ENCODE measurements at places on chromosomes 1 and 21. TPM values are rescaled to one million over a fixed set of nuclear protein-coding genes. Genes with fewer than 3 reads are reported as not detected.

GRCh38 chr1:29171521-29171920 lies 10.2 kb downstream of the SRSF4 start:
- DNase-seq, result no peak

DNA sequence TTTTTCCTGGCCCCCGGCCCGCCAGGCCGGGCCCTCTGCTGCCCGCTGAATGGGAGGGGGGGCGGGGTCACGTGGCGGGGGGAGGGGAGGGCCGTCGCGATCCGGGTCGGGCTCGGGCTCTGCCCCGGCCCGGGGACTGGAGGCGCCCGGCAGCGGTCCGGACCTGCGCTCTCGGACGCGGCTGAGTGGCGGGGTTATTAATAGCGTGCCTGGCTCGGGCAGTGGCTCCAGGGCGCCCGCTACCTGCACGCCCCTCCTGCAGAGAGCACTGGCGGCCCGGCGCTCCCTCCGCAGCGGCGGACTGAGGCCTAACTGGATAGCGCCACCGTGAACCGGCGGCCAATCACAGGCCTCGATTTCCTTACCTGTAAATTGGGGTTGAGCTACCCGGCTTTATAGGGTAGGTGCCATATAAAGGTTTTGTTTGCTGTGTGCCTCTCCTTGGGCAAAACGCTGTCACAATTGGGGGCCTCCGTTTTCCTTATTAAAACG lies 28.1 kb downstream of the AHDC1 start:
- no peak for DNase-seq

DNA sequence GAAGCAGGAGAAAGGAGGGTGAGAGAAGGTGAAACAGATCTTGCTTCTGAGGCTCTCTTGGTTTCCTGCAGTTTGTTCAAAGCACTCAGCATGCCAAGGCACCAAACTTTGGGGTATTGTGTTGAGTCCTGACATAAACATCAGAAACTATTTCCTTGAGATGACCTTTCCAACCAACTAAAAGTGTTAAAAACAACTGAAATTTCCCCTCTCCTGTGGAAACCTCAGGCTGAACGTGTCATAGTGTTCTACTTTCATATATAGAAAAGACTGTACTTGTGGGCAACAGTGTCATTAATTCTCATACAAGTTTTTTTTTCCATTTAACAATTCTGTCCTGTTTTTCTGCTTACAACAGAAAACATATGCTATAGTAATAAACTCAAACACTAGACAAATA lies 6.3 kb upstream of the LYST start:
- no peak for DNase-seq

DNA sequence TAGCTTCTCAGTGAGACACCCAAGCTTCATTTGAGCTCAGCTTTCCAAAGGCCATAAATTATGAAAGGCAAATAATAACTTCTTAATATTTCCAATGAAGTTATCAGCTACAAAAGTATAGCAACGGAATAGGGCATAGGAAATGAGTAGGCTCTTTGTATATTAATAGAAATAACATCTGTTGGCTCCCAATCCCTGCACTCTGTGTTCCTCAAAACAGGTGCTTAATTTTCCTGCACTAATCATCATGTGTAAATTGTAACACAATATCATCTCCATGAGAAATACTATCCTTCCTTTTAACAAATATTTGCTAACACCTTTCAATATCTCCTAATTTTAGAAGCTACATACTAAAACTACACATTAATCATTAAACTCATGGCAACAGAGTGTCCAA lies 19.2 kb upstream of the IFI44L start:
- no peak for DNase-seq

- no peak for DNase-seq
Observed at GRCh38 chr1:56511364-56511763, 68.0 kb downstream of the PLPP3 start.

GRCh38 chr1:110188035-110188618 lies 22.0 kb upstream of the KCNC4 start:
- DNase-seq, result no peak

Gene OLIG2
- total RNA-seq, result not detected

DNA sequence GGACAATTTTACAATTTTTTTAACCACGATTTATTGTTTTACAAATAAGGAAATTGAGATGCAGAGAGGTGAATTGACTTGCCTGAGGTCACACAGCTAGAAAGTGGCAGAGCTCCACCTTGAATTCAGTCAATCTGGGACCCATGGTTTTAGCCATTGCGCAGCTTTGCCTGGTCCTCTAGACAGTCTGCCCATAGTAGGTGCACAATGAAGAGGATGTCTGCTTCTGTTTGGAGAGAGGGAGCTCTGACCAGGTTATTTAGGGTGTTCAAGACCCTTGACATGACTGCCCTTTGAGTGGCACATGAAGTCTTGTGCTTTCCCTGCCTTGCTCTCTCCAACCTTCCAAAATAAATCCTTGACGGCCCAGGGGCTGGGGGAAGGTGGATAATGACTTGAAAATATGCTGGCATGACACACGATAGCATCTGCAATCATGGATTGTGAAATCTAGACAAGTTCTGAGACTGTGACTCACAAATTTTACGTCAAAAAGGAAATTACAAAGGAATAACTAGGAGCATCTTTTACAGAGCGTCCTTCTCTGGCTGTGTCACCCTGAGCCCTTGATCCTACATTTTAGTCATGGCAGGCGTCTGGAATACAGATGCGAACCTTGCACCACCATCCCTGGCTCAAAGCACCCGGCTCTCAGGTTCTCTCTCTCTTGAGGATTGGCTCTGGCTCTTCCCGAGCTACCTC lies 26.2 kb upstream of the ID3 start:
- no peak for DNase-seq

Gene PAPPA2
- total RNA-seq, result 0.46 TPM

DNA sequence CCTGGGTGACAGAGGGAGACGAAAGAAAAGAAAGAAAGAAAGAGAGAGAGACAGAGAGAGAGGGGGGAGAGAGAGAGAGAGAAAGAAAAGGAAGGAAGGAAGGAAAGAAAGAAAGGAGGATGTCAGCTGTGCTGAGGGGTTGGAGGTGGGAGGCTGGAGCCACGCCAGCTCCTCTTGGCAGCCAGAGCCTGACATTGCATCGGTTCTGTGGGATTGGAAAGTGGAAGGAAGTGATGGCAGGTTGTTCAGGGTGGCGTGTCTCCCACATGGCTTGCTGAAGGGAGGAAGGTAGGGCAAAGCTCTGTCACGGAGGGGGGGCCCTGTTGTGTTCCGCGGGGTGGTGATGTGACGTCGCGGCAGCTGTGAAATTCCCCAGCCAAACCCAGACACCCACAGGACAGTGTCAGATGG lies 30.7 kb downstream of the EIF2D start:
- no peak for DNase-seq

Gene ACAP3
- 92.1 TPM for total RNA-seq

DNA sequence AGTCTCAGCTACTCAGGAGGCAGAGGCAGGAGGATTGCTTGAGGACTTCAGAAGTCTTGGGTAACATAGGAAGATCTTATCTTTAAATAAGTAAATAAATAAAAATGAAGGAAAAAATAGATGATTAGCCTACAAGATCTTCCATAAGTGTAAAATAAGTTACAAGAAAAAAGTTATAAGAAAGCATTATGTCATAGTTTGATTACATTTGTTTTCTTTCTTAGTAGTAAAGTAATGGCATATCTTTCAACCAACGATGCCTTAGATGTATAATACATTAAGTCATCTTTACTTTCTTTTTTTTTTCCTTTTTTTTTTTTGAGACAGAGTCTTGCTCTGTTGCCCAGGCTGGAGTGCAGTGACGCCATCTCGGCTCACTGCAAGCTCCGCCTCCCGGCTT lies 46.5 kb downstream of the SNRPE start:
- no peak for DNase-seq

Gene PACC1
- total RNA-seq, result 12.2 TPM

DNA sequence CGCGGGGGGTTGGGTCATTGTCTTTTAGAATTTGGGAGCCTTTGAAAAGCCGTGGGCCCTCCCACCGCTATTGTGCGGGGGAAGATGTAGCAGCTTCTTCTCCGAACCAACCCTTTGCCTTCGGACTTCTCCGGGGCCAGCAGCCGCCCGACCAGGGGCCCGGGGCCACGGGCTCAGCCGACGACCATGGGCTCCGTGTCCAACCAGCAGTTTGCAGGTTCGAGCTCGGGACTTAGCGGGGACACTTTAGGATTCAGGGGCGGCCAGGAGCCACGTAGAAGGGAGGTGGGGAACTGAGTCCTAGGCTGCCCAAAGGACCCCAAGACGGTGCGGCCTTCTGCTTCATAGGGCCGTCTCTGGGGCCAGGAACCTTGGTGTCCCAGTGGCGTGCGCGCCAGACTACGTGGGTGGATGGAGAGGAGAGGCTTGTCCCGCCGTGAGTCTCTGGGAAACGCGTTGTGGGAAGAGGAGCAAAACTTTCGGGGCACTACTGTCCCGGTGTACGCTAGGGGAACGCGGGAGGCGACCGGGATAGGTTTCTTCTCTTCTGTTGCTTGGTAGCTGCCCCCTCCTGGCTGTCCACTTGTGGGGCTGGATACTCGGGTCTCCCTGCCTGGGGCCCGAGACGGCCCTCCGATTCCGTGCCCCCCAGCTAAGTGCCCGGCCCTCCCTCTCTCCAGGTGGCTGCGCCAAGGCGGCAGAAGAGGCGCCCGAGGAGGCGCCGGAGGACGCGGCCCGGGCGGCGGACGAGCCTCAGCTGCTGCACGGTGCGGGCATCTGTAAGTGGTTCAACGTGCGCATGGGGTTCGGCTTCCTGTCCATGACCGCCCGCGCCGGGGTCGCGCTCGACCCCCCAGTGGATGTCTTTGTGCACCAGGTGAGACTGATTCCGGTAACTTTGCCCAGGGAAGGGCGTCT lies at the start of gene LIN28A:
TSS of gene LIN28A (plus strand) at position 112 of the 918 bp plus-strand sequence. CDS start at position 187, 75 bp downstream.
- DNase-seq, result no peak

DNA sequence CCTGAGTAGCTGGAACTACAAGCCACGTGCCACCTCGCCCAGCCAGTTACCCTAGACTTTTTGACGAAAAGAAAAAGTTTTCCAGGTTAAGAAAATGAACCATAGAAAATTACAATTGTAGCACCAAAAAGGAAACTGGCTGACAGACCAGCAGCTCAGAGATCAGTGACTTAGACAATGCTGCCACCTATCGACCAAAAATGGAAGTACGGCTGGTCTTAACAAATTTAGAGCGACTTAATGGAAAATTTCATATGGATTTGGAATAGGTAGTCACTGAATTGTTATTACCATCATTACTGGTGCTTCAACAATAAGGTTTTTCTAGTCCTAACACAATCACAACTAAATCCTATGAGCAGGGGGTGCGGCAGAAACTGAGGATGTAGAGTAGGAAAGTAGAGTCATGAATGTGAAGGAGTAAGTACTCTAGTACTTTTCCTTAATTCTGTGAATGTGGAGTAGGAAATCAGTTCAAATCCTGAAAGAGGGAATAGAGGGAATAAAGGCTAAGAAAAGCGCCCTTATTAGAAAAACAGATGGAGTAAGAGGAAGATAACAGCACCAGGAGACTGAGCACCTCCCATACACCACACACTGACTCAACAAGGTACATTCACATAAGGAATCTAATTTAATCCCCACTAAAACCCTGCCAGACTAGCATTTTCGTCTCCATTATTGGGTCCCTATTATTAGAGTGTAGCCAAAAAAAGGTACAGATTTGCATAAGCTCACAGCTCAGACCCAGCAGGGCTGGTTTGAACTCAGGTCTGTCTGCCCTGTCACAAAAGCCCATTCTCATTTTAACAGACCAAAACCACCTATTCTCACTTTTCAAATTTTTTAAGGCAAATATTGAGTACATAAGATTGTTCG lies 37.9 kb upstream of the MGST3 start:
- peak; percentile 80 for DNase-seq

- no peak for DNase-seq
Observed at GRCh38 chr1:951364-951763, 7.7 kb downstream of the NOC2L start.

GRCh38 chr1:18239671-18240070 lies 132.1 kb downstream of the IGSF21 start:
- no peak for DNase-seq

Gene SLFNL1
- 0.25 TPM for total RNA-seq

Gene ARF1
- 285 TPM for total RNA-seq

DNA sequence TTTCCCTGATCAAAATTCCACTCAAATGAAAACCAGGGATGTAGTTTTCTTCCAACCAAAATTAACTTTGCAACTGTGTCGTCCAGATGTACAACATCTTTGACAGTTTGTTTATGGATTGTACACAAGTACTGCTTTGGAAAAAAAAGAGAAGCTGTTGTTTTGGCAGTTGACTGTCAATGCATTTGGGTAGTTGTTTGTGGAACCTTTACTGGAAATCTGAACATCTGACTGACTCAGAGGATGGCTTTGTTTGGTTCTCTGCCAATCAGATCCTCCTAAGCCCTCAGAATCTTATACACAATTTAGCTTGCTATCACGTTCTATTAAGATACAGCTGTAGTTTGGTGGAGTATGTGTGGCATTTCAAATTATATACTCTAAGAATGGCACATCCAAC lies 195.0 kb downstream of the KCNK2 start:
- DNase-seq, result no peak

DNA sequence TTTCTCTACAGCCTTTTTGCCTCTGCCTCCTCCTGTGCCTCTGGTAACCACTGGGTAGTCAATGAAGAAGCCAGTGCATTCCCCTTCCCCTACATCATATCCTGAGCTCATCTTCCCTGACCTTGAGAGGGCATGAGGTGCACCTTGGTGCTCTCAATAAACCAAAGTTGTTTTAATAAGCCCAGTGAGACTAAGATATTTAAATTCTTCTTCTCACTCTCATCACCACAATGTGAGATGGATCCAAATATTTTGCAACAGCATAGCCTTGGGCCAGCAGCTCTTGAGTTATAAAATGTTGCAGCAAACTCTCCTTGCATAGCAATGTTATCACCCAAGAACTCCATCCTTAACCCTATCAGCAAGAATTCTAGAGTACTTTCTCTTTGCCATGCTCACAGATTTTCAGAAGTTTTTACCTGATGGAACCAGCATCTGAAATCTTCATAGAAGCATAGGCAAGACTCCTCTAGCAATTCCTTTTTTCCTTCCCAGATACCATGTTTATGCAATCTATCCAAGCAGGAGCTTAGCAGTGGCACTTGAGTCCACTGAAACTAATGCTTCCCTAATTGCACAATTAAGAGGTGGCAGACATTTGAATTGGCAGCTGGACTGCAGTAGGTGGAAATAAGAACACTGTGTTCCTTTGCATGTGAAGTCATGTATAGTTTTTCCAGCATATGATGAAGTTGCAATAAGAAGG lies 36.8 kb downstream of the CDC7 start:
- DNase-seq, result no peak

Gene AMPD1
- not detected for total RNA-seq

Gene CD244
- total RNA-seq, result 1.8 TPM

DNA sequence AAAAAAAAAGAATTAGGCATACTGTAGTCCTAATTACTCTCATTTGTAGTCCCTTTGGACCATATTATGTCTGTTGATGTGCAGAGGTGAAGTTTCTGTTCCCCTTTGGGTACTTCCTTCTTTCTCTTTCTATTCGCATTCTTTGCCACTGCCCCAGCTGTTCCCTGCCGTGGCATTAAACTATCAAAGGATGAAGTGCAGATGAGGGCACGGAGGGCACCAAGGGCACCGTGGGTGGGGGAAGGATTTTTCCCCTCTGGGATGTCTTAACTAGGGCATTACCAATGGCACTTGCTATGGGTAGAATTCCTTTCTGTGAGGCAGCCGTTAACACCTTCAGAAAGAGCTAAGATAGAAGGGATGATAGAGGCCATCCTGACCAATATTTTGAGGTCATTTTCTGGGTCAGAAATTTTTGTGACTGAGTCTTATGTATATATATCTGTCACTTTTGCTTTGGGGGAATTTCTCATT lies 4.9 kb upstream of the MAPKAPK2 start:
- no peak for DNase-seq
